ENCODE measurements at places on chromosomes 3 and 15. TPM values are rescaled to one million over a fixed set of nuclear protein-coding genes. Genes with fewer than 3 reads are reported as not detected.

PTX3 gene
- total RNA-seq, result 5.1 TPM

ZMYND10 gene
- total RNA-seq, result 3.9 TPM

ACAN gene
- 4.0 TPM for total RNA-seq

NUP210 gene
- total RNA-seq, result 27.6 TPM

CMTM8 gene
- total RNA-seq, result 7.5 TPM

SMCO1 gene
- total RNA-seq, result 3.5 TPM
